ENCODE measurements at places on chromosomes 6 and 20.
A peak's percentile ranks its signal among the peaks of the same experiment; 100 is the strongest.

DNA sequence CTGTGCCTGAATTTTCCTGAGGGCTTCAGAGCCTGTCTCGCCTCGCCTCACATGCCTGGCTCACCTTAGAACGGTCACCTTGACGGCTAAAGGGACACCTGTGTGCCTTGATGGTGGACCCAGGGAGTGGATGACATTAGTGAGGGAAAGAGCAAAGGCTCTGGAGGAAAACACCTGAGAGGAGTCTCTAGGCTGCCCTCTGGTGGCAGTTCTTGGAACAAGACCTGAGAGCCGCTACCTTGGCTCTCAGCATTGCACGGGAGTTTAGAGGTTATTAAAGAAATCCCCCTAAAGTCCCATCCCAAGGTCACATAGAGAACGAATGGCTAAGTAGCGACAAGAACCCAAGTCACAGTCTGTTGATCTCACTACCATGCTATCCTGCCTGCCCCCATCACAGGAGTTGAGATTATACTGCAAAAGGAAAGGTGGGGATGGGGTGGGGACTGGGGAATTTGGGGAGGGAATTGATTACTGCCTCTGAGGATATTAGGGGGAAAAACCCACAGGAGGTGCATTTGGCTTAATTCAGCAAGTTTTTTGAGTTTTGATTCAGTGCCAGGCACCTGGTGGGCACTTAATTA is 7.9 kb upstream of the CDSN start:
- peak; percentile 44 for DNase-seq

DNA sequence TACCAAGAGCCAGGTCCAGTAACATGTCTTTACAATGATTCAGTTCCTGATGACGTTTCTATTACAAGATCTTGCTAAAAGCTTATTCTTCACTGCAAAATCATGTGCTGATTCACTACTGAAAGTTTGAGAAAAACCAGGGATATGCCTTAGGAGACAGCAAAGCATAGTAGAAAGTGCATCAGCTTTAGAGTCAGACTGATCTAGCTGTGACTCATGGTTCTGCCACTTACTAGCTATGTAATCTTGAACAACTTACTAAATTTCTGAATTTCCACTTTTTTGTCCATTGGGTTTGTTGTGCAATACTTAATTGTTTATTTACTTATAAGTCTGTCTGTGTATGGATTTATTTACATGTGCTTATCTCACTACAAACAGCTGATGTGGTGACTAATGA is 198.5 kb upstream of the RSPO3 start:
- DNase-seq: no peak

GRCh38 chr6:143961066-143961465 is 47.0 kb downstream of the PLAGL1 start:
- no peak for DNase-seq

DNA sequence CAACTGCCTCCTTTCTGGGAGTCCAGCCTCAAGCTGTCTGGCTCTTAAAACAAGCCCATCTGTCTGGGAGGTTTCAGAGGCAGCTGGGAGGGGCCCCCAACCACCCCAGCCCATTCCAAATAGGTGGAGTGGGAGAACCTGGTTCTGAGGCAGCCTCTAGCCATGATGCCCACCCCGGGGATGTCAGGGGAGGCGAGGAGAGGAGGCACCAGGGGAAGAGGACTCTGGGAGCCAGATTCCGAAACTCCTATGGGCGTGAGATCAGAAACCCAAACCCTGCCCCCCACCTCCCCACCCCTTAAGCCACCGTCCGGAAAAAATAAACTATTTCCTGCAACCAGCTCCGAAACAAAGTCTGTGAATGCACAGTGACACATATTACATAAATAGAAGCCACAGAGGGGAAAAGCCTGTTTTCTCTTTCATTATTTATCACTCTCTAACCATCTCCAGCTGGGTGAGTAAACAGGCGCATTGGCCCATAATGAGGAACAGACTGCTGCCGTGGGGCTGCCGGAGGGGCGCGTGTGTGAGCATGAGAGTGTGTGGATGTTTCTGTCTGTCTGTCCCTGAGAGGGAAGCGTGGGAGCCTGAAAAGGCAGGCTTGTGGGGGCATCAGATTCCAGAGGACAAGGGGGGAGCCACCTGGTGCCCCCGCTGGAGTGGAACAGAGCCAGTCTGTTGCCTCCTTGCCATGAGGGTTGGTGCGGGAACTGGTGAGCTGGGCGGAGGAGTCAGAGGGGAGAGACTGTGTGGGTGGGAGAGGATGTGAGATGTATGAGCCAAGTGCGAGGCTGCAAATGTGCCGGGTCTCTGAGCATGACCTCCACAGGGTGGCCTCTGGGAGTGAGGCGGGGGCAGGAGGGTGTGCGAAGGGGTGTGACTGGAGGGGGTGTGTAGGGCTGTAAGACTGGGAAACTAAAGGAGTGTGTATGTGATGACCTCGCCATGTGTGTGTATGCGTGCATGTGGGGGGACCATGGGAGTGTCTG is 14.3 kb upstream of the FOXP4 start:
- no peak for DNase-seq

- peak; percentile 61 for DNase-seq
Observed at GRCh38 chr6:142945446-142946180, 637 bp upstream of the HIVEP2 start.

- DNase-seq: no peak
Observed at GRCh38 chr6:15511248-15512125, 151.3 kb downstream of the DTNBP1 start.

- DNase-seq: no peak
Observed at GRCh38 chr6:11423072-11423471, 114.5 kb upstream of the TMEM170B start.

DNA sequence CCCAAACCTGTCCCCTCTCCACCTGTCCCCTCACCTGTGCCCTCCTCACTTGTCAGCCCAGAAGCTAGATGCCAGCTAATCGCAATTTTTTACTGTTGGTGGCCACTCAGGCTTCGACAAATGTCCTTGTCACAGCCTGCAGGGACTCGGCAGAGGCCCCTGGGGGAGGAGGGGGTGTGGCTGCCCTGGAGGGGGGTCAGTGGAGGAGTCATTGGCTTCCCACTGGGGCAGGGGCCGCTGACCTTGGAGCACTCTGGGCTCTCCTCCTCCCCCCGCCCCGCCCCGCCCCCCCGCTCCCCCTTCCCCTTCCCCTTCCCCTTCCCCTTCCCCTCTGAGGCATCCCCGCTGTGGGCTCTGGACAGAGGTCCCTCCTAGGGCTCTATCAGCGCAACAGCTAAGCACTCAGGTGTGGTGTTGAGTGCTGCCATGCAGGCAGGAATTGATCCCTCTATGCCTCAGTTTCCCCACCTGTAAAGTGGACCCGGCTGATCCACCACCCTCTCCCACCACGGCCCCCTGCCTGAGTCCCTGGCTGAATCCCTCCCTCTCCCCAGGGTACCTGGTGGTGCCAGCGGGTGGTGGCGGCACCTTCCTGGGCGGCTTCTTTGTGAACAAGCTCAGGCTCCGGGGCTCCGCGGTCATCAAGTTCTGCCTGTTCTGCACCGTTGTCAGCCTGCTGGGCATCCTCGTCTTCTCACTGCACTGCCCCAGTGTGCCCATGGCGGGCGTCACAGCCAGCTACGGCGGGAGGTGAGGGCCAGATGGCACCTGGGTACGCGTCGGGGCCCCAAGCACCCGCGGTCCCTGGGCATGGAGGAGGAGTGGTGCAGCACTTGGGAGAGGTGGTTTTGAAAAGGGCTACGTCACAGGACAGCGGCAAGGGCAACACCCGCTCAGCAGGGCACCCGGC is 23.8 kb downstream of the SLCO4A1 start:
- no peak for DNase-seq

- no peak for DNase-seq
Observed at GRCh38 chr6:125246566-125246965, 55.2 kb downstream of the HDDC2 start.

- DNase-seq: no peak
Observed at GRCh38 chr6:137880746-137881521, 13.9 kb downstream of the TNFAIP3 start.

DNA sequence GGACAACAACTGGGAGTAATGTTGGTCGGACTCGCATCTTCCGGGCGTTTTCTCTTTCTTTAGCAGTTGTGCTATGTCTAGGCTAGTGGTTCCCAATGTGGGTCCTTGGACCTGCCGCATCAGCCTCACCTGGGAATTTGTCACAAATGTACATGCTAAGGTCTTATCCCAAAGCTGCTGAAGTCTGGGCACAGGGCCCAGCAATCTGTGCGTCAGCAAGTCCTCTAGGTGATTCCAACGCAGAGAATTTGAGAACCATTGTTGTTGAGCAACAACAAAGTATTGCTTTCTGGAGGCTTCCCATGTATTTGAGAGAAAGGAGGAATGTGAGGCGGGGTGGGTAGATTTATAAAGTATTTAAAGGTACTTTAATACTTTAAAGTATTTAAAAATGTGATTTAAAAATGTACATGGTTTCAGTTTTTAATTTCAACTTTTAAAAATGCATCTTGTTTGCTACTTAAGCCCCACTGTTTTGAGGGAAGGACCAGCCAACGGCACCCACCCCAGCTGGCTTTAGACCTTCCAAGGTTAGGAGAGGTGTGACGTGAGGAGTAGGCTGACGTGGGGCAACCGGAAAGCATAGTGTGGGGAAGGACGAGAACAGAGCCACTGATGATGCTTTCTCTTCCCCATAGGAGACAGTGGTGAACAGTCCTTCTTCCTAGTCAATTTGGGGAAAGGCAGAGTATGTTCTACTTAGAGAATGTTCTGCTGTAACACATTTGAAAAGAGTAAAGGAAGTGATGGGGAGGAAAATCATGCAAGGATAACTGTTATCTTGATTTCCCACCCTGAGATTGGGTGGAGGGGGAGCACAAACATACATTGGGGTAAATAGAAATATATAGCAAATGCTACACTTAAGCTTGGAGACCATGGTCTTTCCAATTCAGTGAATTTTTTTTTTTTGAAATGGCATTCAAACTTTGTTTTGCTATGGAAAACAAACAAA is 4.3 kb downstream of the UST start:
- DNase-seq: no peak

GRCh38 chr20:64080013-64080812 is at the start of gene OPRL1:
Gene OPRL1, plus strand, starts transcription at chr20:64080082. Its CDS starts 12,639 bp downstream, at chr20:64092721.
- no peak for DNase-seq

DNA sequence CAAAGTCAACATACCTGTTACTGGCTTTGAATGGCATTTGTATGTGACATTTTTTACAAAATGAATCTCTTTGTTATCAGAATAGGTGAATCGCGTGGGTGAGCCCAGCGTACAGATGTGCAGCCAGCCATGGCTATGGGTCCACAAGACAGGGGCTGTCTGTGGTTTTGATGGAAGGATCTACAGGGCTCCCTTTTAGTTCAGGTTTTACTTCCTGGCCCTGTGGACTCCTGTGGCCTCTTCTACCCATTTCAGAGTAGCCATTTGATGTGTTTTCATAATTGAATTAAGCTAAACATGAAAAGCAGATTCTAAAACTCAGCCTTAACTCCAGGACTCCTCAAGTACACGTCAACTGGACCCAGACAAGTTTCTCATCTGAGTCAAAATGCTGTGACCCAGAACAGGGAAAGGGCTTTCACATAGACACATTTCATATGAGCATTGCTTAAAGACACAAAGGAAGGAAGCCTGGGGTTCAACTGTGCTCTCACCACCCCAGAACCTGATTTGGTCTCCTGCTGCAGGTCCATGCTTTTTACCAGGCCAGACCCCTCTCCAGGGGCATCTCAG is 105.3 kb upstream of the NAA20 start:
- DNase-seq: no peak

DNA sequence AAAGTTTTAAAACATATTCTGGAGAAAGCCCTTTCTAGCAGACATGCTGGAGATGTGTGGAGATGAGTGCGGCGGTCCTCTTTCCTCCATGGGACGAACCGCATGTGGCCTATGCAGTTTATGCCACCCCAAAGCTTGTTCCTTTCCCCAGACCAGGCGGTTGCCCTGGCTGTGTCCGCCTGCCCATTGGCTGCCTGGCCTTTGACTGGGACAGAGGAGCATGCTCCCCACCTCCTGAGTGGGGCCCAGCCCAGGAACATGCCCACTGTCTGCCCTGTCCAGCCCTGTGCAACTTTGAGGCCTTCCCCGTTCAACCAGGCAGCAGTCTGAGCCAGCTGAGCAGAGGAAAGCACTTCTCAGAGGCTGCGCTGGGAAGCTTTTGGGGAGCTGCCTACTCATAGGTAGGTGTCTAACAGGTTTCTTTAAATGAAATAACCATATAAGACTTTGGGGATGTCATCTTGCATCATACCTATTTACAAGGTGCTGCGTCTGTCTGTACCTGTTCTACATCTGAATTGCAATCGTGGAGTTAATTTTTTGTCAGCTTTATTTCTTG is 20.6 kb downstream of the FOXC1 start:
- DNase-seq: no peak

- no peak for DNase-seq
Observed at GRCh38 chr20:23159256-23159946, 73.3 kb upstream of the CD93 start.

- DNase-seq: no peak
Observed at GRCh38 chr6:133501675-133502270, 260.6 kb downstream of the EYA4 start.

GRCh38 chr20:39705032-39705431 is 742.9 kb downstream of the DHX35 start:
- DNase-seq: no peak

DNA sequence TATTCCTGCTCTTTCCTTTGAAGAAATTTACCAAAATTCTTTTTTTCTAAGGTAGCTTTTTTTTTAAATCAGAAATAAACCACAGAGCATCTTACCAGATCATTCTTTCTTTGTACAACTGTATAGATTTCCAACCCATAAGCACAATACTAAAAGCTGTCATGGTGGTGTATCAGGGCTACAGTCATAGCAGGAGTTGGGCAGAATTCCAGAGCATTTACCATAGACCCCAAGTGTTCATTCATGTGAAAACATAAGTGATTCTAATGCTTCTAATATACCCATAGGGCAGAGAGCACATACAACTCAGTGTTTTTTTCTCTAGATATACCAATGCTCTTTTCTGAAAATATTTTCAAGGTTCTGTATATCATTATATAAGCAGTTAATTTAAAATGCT is 392.5 kb downstream of the FRK start:
- DNase-seq: no peak

GRCh38 chr6:135403584-135403983 is 94.0 kb downstream of the AHI1 start:
- DNase-seq: no peak

DNA sequence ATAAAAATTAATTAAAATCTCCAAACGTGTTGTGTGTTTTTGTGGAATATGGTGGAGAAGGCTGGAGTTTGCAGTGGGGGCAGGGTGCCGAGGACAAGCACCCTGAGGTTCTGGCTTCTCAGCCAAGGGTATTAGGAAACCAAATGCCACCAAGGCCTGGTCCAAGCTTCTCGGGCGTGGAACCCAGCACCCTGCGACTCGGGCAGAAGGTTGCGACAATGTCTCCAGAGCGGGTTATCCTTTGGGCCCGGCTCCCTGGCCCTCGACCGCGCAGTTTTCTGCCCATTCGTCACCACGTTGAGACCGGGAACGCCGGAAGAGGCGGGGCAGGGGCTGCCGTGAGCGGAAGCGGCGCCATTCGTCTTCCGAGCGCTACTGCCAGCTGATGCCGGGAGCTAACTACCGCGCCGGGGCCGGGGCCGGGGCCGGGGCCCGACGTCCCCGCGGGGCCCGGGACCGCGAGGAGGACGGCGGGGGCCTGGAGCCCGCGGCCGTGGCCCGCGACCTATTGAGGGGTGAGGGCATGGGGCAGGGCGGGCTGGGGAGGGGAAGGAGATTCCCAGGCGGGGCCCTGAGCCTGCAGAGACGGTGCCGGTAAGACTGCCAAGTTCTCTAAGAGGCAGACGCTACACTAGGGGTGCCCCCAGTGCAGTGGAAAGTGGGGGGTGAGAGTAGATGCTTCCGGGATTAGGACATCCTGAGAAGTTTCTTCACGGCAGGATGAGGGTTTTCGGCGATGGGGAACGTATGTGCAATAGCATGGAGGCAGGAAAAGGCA is at the start of gene RRP36:
RRP36 (plus strand) TSS at position 354 of the 778 bp plus-strand sequence; CDS start at position 386, 32 bp downstream.
- DNase-seq: peak; percentile 48

GRCh38 chr6:134596191-134596590 is 278.3 kb upstream of the SGK1 start:
- no peak for DNase-seq
